ENCODE measurements at places on chromosomes 4 and X.
A peak's percentile ranks its signal among the peaks of the same experiment; 100 is the strongest.

DNA sequence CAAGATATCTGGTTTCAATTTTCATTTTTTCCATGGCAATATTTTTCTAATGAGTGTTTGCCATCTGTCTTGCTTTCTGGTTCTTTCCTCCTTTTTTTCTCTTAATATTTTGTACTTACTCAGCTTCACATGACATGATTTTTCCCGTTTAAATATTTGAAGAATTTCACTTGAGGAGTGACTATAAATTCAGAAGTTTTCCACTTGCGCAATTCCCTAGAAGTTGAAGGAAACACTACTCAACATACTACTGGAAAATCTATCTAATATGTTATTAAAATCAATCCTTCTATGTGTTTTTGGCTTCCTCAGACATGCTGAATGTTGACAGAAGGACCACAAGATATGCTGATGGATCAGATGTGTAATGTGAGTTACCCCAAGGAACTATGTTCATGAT, 36.8 kb upstream of the BANK1 start:
- DNase-seq: peak; percentile 75

DNA sequence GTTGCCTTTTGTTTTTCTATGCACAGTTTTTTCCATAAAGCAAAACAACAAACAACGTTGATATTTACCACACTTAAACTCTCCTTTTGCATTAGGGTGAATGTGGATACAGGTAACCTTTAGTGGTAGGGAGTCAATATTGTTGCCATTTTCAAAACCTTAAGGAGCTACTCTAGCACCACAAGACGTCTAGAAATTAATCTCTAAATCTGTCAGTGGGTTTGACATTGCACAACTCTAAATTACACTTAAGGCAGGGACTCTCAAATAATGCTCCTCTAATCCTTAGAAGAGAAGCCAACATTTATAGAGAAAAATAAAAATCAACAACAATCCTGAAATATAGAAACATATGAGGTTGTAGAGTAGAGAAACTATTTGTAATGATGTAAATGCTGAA, 297.2 kb downstream of the UNC5C start:
- no peak for DNase-seq

GRCh38 chr4:10023050-10023419, 1.7 kb upstream of the SLC2A9 start:
- no peak for DNase-seq

- no peak for DNase-seq
Measured at GRCh38 chrX:94551831-94552230, 877.8 kb downstream of the FAM133A start.

- no peak for DNase-seq
Measured at GRCh38 chr4:6964858-6965257, 55.2 kb downstream of the TBC1D14 start.

DNA sequence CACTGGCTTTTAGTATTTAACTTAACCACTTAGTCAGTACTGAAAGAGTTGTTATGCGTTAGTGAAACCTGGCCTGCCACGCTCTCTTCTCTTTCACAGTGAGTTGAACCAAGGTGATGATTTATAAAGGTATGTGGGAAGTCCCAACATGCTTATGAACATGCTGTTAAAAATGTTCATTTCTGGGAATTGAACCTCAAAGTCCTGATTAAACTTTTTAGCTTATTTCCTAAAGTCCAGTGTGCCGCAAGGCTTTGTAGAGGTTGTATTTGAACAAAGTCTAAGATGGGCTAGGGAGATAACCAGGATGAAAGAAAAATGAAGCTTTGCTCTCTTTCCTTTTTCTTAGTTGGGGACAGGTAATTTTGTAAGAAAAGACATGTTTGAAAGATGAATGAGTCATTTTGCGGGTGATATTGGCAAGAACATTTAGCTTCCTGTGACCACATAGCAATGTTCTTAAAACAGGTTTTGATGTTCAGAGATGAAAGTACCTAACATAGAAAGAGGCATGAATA, 270.3 kb downstream of the DTHD1 start:
- no peak for DNase-seq

- no peak for DNase-seq
Measured at GRCh38 chrX:119419146-119419545, 20.0 kb downstream of the SLC25A43 start.

DNA sequence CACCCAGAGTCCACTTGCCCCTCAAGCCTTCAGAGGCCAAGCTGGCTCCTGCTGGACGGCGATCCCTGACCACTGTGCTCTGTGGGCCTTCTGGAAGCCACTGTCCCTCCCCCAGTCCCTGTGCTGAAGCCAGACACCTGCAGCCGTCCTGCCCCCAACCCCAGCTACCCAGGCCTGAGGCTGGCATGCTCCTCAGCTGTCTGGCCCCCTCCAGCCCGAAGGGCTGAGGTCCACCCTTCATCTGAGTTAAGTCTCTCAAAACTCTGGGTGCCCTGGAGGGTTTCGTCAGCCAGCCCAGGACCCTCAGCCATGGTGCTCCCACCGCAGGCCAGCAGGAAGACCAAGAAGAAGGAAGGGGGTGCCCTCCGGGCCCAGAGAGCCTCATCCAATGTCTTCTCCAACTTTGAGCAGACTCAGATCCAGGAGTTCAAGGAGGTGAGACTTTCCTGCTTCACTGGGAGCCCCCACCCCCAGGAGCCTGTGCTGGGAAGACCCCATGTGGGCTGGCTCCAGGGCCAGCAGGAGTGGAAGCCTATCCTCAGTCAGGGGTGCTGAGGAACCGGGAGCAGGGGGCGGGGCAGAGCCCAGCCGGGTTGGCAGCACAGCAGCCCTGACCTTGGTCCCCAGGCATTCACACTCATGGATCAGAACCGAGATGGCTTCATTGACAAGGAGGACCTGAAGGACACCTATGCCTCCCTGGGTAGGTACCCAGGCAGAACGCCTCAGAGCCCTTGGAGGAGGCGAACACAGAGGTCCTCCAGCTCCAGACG, 4.2 kb downstream of the MYL5 start:
- DNase-seq: no peak

GRCh38 chr4:24896977-24897376, 15.9 kb downstream of the CCDC149 start:
- DNase-seq: no peak

DNA sequence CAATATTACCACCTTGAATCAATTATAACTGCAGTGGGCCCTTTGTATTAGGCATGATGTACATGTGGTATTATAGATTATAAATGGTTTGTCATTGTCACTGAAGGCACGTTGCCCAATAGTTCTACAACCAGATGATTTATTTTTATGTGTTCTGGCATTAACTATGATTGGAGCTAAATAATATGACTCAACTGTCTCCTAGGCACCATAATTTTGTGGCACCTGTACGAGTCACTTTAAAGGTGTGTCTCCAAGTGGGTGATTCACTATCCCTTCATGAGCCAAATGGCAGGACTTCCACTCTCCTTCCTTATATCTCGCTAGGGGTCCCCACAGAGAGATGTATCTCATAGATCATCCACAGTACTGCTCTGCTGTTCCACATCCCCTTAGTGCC, 6.1 kb upstream of the SMPX start:
- no peak for DNase-seq

DNA sequence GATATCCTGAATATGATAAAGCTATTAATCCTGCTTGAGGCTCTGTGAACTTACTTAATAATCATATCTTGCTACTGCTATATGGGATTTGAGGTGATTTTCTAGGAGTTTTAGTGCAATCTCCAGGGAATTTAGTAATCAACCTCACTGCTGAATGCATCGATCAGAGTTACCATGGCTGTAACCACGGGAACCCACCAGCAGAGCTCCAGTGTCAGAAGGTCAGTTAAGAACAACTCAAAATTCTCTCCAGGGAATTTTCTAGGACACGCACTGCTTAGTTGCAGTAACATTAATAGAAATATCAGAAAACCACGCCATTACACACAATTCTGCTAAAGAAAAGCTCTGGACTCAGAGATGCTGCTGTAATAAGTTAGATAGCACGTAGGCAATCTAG, 1477.2 kb upstream of the TENM3 start:
- DNase-seq: no peak

Measured in AG10803 (cell line).